ENCODE measurements at places on chromosomes 3 and 15.

DNA sequence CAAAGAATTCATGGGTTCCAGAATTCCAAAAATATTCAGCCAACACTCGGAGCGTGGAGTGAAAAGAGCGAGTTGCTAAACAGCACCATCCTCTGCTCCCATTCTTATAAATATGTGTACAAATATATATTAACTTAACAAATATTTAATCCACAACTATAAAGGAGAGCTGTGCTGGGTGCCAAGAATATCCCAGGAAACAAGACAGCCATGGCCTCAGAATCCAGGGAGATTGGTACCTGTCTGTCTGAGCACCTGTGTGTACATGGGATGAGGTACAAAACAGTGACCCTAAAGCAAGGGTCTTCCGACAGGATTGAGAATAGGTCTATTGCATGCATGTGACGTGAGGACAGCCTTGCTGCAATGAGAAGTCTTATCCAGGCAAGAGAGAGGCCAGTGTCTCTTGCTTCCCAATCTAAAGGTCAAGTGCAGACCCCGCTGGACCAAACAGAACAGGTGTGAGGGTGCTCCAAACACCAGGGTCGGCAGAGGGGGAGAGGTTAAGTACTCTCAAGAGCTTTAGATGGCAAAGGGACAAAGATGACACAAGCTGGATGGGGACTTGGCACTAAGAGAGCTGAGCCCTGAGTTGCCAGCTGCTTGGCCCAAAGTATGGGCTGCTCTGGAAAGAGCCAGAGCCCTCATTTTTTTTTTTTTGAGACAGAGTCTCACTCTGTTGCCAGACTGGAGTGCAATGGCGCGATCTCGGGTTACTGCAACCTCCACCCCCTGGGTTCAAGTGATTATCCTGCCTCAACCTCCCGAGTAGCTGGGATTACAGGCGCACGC, 36.2 kb downstream of the HOMER2 start:
- no peak for DNase-seq

DNA sequence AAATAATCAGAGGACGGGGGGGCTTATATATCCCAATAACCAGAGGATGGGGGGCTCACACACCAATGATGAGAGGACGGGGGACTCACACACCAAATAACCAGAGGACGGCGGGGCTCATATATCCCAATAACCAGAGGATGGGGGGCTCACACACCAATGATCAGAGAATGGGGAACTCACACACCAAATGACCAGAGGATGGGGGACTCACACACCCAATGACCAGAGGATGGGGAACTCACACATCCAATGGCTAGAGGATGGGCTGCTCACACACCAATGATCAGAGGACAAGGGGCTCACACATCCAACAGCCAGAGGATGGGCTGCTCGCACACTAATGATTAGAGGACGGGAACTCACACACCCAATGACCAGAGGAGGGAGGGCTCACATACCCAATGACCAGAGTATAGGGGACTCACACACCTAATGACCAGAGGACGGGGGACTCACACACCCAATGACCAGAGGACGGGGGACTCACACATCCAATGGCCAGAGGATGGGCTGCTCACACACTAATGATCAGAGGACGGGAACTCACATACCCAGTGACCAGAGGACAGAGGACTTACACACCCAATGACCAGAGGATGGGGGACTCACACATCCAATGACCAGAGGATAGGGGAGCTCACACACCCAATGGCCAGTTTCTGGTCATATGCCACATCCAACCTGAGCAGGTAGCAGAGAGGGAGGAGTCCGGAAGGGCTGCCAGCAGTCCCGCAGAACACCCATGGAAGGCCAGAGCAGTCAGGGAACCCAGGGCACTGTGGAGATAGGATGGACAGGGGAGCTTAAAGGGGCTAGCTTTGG, 10.6 kb downstream of the RAB6B start:
- no peak for DNase-seq

DNA sequence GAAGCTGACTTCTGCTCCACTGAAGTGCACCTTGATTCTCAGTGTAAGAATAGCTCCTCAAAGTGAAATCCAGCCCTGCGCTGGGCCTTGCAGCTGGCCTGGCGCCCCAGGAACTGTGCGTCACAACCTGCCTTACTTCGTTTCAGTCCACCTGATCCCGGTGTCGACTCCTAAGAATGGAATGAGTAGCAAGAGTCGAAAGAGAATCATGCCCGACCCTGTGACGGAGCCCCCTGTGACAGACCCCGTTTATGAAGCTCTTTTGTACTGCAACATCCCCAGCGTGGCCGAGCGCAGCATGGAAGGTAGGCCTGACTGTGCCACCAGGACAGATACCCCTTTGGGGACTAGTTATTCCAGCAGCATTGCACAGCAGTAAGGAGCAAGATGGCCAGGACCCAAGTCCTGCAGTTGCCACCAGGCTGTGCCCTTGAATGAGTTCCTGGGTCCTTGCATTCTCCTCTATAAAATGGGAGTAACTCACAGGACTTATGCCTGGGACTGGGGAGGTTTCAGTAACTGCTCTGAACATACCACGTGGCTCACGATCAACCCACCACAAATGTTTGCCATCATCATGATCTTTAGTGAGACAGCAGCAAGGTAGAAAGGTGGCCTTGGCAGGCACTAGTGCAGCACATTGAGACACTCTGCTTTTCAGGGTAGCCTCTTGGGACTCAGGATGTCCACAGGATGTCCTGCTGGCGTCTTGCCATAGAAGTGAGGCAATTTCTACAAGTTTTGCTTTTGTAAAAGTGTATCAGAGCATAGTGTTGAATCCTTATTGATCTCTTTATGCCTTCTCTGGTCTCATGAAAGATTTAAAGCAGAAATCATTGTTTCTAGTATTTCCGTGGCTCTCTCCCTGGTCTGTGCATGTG, 46.8 kb downstream of the PXYLP1 start:
- DNase-seq: no peak

- DNase-seq: no peak
Measured at GRCh38 chr15:70060993-70061305, 36.8 kb downstream of the TLE3 start.

GRCh38 chr3:189169728-189170127, 2.0 kb upstream of the TPRG1 start:
- no peak for DNase-seq

- no peak for DNase-seq
Measured at GRCh38 chr15:61393949-61394348, 164.8 kb upstream of the RORA start.

DNA sequence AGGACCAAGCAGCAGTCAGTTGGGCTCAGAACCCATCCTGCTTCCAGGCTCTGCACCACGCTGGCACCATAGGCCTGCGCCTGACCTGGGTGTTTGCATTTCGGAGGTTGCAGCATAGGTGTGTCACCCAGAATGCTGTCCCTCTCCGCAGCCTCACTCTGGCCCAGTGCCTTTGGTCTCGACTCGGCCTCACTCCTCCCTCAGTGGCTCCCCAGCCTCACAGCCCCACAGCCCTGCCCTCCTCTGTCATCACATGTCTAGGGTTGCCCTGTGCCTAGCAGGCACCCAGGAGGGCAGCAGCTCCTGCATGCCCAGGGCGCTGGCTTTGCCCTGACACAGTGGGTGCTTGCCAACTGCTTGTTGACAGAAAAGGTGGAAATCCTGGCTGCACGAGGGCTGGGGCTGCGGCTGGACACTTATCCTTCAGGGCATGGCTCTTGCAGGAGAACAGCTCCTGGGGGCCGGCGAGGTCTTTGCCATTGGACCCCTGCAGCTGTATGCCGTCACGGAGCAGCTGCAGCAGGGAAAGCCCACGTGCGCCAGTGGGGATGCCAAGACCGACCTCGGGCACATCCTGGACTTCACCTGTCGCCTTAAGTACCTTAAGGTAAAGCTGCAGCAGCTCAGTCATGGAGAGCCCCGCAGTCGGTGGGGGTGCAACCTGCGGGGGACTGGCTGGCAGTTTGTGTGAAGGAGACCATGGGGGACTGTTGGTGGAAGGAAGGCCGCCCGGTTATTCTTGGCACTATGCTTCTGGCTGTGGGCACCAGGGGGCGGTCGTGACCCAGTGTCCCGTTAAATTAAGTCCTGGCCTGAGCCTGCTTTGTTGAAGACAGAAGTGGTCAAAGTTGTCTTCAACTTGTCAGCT, 16.2 kb downstream of the NISCH start:
- DNase-seq: peak; percentile 51

GRCh38 chr15:32904448-32904847, 186.6 kb downstream of the GREM1 start:
- no peak for DNase-seq

DNA sequence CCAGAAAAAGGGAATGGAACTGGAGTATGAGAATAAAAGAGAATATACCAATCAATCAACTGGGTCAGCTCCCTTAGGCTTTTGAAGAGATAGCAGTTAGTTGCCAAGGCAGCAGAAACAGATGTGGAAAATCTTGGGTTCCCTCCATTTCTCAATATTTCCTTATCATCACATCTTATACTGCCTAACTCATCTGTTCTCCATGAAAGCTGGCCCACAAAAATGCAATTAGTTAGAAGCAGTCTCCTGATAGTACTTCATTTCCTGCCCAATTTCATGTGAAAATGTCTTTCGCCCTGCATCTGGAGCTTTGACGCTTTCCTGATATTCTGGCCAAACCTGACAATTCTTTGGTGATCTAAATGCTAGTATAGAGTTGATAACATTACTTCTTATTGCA, 30.1 kb upstream of the SPTSSB start:
- no peak for DNase-seq

DNA sequence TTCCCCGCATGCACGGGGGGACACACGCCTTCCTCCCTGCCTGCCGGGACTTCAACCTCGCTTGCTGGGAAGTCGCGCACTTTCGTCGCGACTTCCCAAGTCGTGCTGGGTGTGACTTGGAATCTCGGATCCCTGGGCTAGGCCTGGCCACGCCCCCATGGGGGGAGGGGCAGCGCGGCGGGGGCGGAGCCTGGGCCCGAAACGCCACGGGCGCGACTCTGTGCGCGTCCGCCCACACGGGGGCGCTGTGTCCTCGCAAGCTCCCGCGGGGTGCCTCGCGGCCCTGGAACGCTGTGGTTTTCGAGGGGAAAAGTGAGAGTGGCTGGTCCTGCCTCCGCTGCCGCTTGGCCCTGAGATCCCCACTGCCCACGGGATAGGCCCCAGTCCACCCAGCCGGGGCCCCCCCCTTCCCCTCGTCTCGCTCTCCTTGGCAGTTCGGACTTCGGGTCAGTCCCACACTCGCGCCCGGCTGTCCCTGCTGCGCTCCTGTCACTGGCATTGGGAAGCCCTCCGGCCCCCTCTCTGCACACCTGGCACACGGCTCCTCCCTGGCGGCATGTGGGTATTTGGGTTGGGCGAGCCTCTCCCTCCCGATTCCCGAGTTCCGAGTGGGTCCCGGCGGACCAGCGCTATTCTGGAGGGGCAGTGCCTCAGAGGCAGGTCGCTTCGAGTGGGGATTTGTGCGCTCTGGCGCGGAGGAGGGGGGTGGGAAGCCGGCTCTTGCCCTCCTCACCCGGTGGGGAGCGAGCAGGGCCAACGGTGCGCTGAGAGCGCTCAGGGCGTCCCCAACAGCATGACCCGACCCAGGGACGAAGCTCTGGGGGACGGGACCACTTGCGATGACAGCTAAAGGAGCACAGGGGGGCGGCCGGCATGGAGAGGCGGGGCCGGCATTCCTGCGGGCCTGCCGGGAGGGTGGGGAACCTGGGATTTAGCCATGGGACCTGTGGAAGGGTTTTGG, 23.6 kb downstream of the SEC61A1 start:
- DNase-seq: peak; percentile 87

- DNase-seq: no peak
Measured at GRCh38 chr3:17110660-17111396, 226.1 kb downstream of the PLCL2 start.

DNA sequence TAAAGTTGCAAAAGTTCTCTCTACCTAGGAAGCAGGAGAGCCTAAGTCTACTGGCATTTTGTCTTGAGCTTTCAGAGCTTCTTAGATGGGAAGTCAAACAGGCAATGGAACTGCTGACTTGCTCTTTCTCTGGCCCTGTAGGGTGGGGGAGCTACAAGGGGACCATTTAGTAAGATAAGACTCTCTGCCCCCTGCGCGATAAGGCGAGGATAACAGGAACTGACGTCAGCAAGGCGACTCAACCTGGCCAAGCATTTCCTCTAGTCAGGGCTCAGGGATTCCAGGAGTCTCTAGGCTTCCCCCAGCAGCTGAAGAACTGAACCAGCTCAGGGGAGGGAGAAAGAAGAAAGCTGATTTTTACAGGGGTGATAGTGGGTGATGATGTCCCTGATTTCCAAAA, 5.8 kb downstream of the RARB start:
- no peak for DNase-seq

- no peak for DNase-seq
Measured at GRCh38 chr3:29152379-29152778, 128.5 kb upstream of the RBMS3 start.

DNA sequence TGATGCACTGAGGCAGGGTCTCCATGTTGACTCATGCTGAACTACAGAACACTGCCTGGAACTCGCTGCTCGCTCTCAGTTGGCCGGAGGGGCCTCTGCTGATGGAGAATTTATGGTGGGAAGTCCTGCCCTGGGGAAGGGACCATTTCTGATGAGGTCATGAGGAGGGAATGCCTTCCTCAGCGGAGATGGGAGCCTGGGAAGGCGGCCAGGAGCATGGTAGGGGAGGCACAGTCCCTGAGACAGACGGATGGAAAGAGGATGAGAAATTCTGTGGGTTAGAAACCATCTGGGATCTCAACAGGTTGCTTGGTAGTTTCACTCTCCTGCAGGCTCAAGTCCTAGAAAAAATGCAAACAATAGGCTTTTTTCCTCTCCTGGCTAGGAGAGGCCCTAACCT, 56.8 kb upstream of the TPM1 start:
- no peak for DNase-seq

DNA sequence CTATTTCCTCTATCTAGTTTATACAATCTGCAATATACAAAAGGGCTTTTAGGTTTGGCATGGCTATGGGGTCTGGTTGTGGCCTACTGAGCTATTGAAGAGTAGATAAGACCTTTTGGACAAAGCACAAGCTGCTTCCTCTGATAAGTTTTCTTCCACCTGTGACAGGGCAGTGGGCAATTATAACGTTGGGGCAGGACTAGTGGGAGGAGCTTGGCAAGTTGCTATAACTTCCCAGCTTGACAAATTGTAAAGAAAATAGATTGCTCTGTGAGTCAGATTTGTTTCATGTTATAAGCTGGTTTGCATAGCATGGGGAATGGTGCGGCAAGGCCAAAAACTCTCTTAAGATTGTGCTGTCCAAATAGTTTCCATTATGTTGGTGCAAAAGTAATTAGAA, 64.9 kb downstream of the SLC7A14 start:
- DNase-seq: peak; percentile 85

DNA sequence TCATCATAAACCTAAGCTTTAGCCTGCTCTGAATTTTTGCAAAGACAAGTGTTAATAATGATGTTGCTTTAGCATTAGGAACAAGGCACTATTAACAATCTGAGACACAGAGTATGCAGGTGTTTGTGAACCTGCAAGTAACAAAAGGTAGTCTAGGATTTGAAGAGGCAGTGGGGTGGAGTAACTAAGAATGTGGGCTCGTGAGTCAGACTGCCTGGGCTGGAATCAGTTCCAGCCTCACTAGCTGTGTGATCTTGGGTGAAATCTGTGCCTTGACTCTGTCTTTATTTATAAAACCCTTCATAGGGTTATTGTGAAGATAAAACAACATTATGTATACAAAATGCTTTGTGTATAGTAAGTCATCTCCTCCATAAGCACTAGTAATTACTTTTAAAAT, 610.6 kb upstream of the CFAP20DC start:
- DNase-seq: no peak
